ENCODE measurements at places on chromosomes 16 and 17.

DNA sequence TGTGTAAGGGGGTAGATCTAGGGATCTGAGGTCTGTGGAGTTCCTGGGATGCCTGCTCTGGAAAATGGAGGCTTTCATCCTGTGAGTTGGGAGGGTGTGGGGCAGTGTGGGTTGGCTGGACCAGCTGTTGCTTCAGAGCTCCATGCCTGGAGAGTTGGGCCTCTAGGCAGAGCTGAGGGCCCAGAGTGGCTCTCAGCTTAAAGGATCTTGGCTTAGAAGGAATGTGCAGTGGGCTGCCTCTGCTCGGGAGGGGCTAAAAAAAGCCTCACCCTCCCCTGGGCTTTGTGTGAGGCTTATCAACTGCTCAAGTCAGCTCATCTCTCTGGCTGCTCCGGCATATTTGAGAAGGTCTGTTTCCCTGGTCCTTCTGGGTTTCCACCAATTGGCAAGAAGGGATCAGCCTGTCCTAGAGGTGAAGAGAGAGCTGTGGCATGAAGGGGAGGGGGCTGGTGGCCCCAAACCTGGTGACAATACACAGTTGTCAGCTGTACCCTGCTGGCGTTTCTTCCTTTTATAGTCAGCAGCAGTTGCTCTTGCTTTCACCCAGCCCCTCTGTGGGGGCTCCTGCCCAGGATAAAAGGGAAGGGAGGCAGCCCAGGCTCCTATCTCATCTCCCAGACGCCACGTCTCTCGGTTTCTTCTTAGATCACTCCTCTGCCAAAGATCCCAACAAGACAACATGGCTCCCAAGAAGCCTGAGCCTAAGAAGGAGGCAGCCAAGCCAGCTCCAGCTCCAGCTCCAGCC, at the start of gene MYL4:
Gene MYL4, plus strand, starts transcription at position 605 of the 745 bp plus-strand sequence. Its CDS starts 75 bp downstream, at position 680.
- DNase-seq: no peak

DNA sequence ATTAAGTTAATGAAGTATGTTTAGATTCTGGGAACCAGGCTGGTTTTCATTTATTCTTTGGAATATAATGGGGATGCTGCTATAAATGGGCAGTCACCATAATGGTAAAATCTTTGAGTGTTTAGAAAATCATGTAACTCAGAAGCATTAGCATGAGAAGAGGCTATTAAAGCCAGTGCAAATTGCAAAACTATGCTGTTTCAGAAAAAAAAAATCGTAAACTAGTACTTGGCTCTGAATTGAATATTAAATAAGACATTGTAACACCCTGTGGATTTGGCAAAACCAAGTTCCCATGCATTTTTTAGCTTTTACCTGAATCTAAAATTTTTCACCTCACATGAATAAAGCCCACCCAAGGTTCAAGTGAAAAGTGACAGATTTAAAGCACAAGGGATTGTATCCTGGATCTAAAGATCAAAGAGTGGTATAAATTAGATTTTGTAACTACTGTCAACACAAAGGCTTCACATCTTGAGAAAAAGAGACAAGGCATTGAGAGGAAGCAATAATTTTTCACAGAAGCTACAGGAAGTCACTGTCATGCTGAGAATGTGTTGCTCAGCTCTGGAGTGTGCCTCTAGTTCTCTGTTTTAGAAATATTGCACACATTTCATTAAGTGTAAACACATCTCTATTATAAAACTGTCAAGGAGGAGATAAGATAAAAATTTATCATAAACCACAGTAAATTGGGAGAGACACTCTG, 142.2 kb downstream of the ABCA8 start:
- no peak for DNase-seq

- no peak for DNase-seq
These were observed 2.7 kb upstream of the GFAP start for GRCh38 chr17:44918006-44918405.

DNA sequence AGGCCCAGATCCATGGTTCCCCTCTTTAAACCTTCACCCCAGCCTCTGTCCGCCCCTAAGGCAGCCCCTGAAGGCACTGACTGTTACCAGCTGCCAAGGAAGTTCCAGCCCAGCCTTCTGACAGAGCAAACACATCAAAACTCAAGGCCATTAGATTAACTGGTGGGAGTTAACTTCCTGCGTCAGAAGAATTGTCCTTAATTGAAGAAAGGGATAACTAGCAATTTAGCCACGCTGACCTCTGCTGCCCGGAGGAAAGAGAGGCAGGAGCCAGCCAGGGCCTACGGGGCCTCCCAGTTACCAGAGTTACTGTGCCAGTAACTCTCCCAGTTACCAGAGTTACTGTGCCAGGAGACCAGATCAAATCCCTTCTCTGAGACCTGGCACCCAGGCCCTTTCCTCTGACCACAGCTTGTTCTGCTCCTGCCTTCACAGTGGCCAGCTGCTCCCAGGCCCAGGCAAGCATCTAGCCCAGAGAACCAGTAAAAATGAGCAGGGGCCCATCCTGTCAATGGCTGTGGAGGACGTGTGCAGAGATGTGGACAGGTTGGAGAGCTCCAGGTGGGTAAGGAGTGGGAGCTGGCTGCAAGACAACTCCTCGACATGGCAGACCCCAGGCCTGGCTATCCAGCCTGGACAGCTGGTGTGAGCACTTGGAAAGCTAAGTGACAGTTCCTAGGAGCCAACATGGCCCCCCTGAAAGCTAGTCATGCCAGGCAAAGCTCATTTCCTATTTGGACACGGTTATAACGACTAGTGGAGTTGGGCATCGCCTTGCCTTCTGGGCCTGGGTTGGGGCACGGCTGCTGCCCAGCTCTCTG, 2.8 kb upstream of the PITPNM3 start:
- no peak for DNase-seq

GRCh38 chr16:8254405-8254804, 335.9 kb downstream of the TMEM114 start:
- no peak for DNase-seq

DNA sequence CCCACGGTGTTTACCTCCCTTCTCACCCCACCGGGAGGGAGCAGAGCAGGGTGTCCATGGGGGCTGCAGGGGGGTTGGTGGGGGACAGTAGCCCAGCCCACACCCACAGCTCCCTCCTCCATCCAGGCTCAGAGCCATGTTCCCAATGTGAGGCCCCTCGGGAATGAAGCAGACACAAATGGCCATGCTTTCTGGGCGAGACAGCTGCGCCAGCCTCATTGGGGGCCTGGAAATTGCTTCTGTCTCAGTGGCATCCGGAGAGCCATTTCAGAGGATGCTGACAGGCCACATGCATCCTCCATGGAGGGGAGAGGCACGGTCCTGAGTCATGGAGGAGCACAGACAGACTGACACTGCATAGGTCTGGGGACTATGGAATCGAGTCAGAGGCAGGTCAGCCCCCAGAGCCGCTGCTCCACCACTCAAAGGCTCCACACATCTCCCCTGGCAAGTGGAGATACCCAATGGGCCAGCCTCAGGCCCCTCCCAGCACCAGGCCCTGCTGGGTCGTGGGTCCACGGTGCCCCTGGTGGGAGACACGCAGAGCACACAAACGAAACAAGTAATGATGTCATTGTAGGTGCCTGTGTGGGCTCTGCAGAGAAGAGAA, 59.6 kb upstream of the ENPP7 start:
- no peak for DNase-seq
